NCI-H1417 treated with DMSO at 0.1 percent for 48 hours (cell line): ENCODE measurements at places on chromosomes 2 and 18.

GRCh38 chr18:6055711-6056110, 160.4 kb upstream of the TMEM200C start:
- DNase-seq = no peak

- no peak for DNase-seq
Measured at GRCh38 chr2:15626126-15626525, 34.5 kb downstream of the DDX1 start.

DNA sequence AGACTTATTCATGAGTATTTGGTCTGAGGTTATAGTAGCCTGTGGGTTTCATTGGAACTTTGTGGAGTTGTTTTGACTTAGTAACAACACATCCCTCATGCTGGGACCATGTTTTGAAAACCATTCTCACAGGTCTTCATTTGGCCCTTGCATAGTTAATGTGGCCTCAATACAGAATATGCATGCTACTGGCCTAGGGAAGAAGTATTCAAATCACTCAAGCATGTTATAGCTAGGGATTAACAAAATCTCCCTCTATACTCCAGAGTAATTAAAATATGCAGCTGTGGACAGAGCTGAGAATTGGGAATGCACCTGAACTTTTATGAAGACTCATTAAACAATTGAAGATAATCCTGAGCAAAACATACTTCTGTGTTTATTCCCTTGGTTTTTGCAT, 325.5 kb upstream of the CHAC2 start:
- DNase-seq = no peak

DNA sequence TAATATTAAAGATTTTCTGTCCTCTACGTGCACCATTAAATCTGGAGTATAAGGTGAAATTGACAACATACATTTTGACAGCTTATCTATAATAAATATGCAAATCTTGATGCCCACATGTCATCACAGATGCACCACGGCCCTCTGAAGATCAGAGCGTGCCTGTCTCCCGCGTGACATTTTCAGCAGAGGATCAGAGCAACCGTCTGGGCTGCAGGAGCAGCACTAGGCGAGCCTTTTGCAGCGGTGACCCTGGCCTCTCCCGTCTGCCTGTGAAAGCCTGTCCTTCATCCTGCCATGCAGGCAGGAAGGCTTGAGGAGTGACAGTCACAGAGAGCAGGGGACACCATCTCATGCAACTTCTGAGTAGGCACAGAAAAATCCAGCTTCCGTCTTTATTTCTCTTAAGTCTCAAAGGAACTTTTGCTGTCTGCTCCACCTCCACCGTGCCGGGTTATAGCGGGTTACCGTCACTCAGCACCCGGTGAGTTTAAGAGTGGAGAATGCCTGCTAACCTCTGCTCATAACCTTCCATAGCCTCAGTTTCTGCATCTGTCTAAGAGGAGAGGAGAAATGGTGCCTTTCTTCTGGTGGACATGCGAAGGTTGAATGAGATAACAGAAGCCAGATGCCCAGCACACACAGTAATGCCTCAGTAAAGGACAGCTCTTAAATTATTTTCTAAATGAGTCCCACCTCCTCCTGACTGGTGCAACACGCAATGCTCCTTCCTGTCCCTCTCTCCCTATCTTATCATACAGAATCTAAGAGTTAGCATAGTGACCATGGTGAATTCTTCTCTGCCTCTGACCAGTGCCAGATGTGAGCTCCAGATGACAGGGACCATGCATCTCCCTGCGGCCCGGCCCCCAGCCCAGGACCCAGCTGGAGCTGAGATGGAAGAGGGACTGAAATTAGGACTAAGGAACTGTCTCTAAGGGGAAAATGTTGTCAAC, 43.8 kb downstream of the CELF4 start:
- DNase-seq = no peak
